Esophagus squamous epithelium (tissue), 5 donors: ENCODE measurements at places on chromosomes 1 and 21.

DNA sequence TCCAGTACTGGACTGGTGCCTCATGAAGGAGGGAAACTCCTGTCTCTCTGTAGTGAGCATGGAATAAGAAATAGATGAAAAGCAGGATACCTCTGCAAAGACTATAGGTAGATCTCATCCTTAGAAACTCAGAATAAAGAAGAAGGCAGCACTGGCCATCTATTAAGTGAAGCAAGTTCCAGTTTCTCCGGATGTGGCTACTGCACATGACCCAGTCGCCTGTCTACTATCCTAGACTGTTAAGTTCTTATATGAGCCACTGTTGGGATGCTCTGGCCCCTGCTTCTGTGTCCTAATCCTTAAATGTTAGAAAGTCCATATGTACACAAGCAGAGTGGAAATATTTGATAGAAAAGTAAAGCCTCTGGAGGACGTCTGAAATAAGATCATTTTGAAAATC lies 2.2 kb downstream of the FASLG start:
- no peak overlapping the region for H3K4me3 ChIP-seq
- DNase-seq = no peak
- H3K27me3 ChIP-seq = no peaks in the 10 kb centered on the region

DNA sequence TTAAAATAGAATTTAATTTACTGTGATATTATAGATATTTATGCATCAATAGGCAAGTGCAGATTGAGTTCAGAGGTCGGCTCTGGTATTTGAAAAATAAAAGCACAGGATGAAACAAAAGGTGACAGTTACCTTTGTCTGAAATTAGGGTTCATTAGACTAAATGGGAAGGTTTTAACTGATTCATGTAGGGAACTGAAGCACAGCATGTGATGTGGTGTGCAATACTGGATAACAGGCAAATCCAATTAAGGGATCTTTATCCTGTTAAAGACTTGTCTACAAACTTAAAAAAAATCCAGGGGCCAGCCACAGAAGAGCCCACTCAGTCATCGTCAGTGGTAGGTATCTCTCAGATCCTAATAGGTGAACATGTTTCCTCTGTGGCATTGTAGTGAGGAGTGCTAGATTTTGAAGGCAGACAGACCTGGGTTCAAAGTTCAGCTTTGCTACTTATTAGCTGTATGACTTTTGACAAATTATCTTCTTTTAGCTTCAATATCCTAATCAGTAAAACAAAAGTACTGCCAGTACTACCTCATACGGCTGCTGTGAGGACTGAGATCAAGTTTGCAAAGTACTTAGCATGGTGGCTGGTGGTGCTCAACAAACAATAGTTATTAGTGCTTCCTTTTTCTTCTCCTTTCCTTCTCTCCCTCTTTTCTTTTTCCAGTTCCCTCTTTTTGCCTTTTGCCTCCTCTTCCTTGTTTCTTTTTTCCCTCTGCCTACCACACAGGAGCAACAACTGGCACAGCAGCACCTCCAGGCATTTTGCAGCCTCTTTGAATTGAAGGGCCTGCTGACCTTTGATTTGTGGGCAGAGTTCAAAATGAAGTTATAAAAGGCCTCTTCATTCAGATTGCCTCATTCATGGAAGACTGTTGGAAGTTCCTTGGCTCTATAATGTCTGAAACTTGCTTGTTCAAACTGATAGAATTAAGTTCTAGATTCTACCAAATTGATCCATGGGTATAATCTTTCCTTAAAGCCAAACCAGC lies 44.9 kb upstream of the FOXD3 start:
- H3K4me3 ChIP-seq = no peak overlapping the region
- H3K27me3 ChIP-seq = no peaks in the 10 kb centered on the region
- no peak overlapping the region for H3K27ac ChIP-seq
- no peaks in the 10 kb centered on the region for H3K36me3 ChIP-seq

GRCh38 chr1:205256951-205257625 lies 29.3 kb downstream of the TMCC2 start:
- H3K4me3 ChIP-seq = no peak overlapping the region
- H3K27me3 ChIP-seq = no peaks in the 10 kb centered on the region
- H3K36me3 ChIP-seq = no peaks in the 10 kb centered on the region
- DNase-seq = no peak
- no peak overlapping the region for H3K27ac ChIP-seq

DNA sequence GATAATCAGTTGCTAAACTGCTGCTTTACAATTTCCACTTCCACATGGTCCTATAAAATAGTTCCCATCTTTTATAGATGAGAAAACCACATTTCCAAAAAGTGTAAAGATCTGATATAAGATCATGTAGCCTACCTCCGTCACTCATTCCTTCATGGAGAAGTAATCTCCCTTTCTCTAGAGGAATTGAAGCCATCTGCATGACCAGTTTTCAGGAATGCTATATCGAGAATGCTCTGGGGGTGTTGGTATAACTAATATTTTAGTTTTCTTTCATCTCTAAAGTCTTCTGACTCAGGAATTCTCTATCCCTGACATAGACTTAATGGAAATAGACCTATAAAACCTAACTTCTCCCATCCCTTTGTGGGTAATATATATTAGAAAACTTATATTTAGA lies 173.0 kb upstream of the UBE2U start:
- H3K27ac ChIP-seq = no peak overlapping the region
- no peaks in the 10 kb centered on the region for H3K4me1 ChIP-seq
- H3K36me3 ChIP-seq = no peaks in the 10 kb centered on the region
- no peaks in the 10 kb centered on the region for H3K27me3 ChIP-seq
- DNase-seq = no peak

DNA sequence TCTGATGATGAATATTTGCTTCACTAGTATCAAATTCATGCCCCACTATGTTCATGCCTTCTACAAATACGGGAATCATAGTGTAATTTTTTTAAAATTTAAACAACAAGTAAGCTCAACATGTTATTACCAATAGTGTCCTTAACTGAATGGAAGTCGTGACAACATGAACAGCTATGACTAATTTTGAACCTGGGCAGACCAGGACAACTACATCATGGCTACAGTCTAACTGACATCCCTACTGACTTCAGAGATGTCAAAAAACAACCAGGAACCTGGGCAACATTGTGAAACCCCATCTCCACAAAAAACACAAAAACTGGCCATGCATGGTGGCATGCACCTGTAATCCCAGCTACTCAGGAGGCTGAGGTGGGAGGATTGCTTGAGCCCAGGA lies 33.5 kb upstream of the RAP1A start:
- H3K36me3 ChIP-seq = no peaks in the 10 kb centered on the region
- no peak overlapping the region for H3K4me3 ChIP-seq
- H3K27ac ChIP-seq = no peak overlapping the region
- no peak for DNase-seq
- no peaks in the 10 kb centered on the region for H3K27me3 ChIP-seq
- peaks cover 4% of the 10 kb centered on the region for H3K4me1 ChIP-seq

GRCh38 chr1:182624577-182624976 lies 20.4 kb upstream of the RGS16 start:
- H3K27ac ChIP-seq = no peak overlapping the region
- no peak for DNase-seq
- no peaks in the 10 kb centered on the region for H3K4me1 ChIP-seq
- no peak overlapping the region for H3K4me3 ChIP-seq

- H3K27ac ChIP-seq = no peak overlapping the region
- no peaks in the 10 kb centered on the region for H3K36me3 ChIP-seq
- DNase-seq = no peak
Observed at GRCh38 chr1:199282751-199283305, 644.0 kb downstream of the PTPRC start.

DNA sequence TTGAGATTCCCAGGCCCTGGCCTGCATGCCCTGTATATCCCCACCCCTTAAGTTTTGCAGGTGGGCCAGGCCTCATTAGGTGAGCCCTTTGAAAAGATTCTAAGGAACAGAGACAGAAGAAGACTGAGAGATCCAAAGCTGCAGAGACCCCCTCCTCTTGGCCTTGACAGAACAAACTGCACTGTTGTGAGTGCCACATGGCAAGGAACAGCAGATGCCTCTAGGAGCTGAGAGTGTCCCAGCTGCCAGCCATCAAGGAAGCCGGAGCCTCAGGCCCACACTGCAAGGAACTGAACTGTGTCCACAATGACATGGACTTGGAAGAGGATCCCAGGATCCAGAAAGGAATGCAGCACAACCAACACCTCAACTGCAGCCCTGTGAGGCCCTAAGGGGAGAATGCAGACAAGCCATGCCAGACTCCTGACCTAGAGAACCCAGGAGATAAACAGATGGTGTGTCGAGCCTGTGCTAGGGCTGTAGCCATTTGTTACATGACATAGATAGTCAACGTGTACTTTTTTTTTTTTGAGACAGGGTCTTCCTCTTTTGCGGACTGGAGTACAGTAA lies 182.7 kb downstream of the AJAP1 start:
- H3K4me3 ChIP-seq = no peak overlapping the region
- peaks cover 13% of the 10 kb centered on the region for H3K4me1 ChIP-seq
- no peak overlapping the region for H3K27ac ChIP-seq
- H3K36me3 ChIP-seq = no peaks in the 10 kb centered on the region
- no peak for DNase-seq

DNA sequence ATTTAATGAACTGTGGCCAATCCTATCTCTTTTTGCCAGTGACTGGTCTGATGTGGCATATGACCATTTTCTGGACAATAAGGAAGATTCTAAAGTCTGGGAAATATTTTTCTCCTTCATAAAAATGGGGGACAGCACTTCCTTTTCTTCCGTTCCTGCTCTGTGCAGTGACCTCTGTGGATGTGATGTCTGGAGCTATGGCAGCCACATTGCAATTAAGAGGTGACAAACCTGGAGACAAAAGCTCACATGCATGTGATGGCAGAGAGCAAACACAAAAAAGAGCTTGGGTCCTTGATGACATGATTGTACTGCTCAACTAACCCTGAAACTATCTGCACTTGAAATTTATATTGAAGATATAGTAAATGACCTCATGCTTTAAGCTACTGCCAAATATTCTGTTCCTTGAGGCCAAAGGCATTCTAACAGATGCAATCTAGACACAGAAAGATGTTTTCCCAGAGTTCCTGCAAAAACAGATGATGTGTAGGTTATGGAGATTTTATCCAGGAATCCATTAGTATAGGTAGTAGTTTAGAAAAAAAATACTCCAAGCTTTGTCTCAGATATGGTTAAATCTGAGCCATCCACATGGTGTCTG lies 2.2 kb upstream of the MAGI3 start:
- peaks cover 14% of the 10 kb centered on the region for H3K4me1 ChIP-seq
- H3K36me3 ChIP-seq = no peaks in the 10 kb centered on the region
- DNase-seq = no peak
- H3K27ac ChIP-seq = peak overlapping the region; percentile 94
- H3K27me3 ChIP-seq = no peaks in the 10 kb centered on the region

DNA sequence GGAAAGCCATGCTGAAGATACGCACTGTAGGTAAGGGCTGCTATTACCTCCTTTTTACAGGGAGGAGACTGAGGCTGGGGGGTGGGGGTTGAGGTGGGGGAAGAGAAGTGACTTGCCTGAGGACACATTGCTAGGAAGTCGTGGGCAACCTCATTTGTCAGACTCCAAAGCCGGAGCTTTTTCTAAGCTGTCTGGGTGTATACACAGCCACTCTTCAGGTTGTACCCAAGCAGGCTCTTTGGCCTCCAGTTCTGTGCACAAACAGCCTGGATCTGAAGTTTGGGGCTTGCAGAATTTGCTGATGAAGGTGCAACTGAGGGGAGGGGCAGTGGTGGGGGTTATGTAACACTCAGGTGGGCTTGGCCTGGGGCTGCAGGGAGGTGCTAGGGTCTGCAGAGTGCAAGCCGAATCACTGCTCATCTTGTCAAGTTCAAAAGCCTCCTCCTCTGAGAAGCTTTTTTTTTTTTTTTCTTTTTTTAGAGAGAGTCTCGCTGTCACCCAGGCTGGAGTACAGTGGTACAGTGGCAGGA lies 16.9 kb downstream of the TINAGL1 start:
- no peak overlapping the region for H3K4me3 ChIP-seq
- no peaks in the 10 kb centered on the region for H3K27me3 ChIP-seq
- peaks cover 12% of the 10 kb centered on the region for H3K4me1 ChIP-seq
- H3K27ac ChIP-seq = no peak overlapping the region
- H3K36me3 ChIP-seq = no peaks in the 10 kb centered on the region

GRCh38 chr1:161282991-161283390 lies 24.4 kb downstream of the PCP4L1 start:
- H3K4me3 ChIP-seq = no peak overlapping the region
- H3K4me1 ChIP-seq = no peaks in the 10 kb centered on the region
- no peaks in the 10 kb centered on the region for H3K27me3 ChIP-seq
- no peak for DNase-seq

- H3K4me3 ChIP-seq = no peak overlapping the region
- no peaks in the 10 kb centered on the region for H3K36me3 ChIP-seq
- peak overlapping the region; percentile 80 for H3K27ac ChIP-seq
- no peak for DNase-seq
- H3K4me1 ChIP-seq = peaks cover 11% of the 10 kb centered on the region
Observed at GRCh38 chr1:37850352-37850955, 8.9 kb downstream of the MTF1 start.

- H3K27me3 ChIP-seq = no peaks in the 10 kb centered on the region
- DNase-seq = no peak
Observed at GRCh38 chr1:161962091-161962887, 61.4 kb downstream of the OLFML2B start.

GRCh38 chr1:66276218-66276617 lies 257.7 kb upstream of the SGIP1 start:
- peak overlapping the region; percentile 33 for H3K27ac ChIP-seq
- peaks cover 18% of the 10 kb centered on the region for H3K4me1 ChIP-seq
- no peaks in the 10 kb centered on the region for H3K36me3 ChIP-seq
- DNase-seq = no peak

DNA sequence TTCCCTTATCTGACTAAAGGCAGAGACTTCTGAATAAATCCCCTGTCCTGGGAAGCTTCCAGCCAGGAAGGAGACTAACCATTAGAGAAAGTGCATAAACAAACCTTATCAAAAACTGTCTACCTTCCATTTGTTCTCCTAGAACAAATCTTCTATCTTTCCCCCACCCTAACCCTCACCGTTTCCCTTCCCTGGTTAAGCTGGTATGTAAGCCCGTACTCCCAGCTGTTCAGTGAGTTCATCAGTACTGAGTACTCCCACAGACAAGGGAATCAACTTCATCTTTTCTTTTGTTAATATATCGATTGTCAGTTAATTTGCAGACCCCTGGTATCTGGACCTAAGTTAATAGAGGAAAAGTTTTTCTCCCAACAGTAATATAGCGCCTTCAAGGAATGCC lies 20.1 kb upstream of the COG2 start:
- H3K27me3 ChIP-seq = no peaks in the 10 kb centered on the region
- H3K4me3 ChIP-seq = no peak overlapping the region

- no peak for DNase-seq
- H3K4me3 ChIP-seq = no peak overlapping the region
- H3K27me3 ChIP-seq = no peaks in the 10 kb centered on the region
Observed at GRCh38 chr1:185916861-185917260, 182.7 kb downstream of the HMCN1 start.

GRCh38 chr1:8016895-8017241 lies 9.2 kb downstream of the ERRFI1 start:
- H3K27me3 ChIP-seq = no peaks in the 10 kb centered on the region
- no peak for DNase-seq
- H3K4me3 ChIP-seq = no peak overlapping the region
- peaks cover 9% of the 10 kb centered on the region for H3K36me3 ChIP-seq
- H3K4me1 ChIP-seq = peaks cover 41% of the 10 kb centered on the region
